CD4-positive, alpha-beta T cell treated with Interleukin-6 for 4 hours (primary cell): ENCODE measurements at places on chromosomes 16 and 17.
A peak's percentile ranks its signal among the peaks of the same experiment; 100 is the strongest.

- DNase-seq = no peak
Measured at GRCh38 chr16:89174055-89174827, 2.7 kb downstream of the CDH15 start.

GRCh38 chr16:12081048-12081404 is 104.5 kb downstream of the SNX29 start:
- DNase-seq = peak; percentile 47

GRCh38 chr16:65457084-65457483 is 335.2 kb upstream of the CDH11 start:
- DNase-seq = no peak

DNA sequence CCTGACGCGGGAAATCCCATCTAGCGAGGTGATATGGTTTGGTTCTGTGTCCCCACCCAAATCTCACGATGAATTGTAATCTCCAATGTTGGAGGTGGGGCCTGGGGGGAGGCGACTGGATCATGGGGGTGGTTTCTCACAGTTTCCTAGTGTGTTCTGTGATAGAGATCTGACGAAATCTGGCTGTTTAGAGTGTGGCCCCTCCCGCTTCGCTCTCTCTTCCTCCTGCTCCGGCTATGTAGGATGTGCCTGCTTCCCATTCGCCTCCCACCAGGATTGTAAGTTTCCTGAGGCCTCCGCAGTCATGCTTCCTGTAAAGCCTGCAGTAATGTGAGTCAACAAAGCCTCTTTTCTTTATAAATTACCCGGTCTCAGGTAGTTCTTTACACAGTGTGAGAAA is 31.6 kb downstream of the IFT140 start:
- DNase-seq = no peak

- DNase-seq = no peak
Measured at GRCh38 chr17:72840019-72840418, 252.5 kb downstream of the SLC39A11 start.

- no peak for DNase-seq
Measured at GRCh38 chr17:72397687-72398086, 276.9 kb downstream of the SOX9 start.

DNA sequence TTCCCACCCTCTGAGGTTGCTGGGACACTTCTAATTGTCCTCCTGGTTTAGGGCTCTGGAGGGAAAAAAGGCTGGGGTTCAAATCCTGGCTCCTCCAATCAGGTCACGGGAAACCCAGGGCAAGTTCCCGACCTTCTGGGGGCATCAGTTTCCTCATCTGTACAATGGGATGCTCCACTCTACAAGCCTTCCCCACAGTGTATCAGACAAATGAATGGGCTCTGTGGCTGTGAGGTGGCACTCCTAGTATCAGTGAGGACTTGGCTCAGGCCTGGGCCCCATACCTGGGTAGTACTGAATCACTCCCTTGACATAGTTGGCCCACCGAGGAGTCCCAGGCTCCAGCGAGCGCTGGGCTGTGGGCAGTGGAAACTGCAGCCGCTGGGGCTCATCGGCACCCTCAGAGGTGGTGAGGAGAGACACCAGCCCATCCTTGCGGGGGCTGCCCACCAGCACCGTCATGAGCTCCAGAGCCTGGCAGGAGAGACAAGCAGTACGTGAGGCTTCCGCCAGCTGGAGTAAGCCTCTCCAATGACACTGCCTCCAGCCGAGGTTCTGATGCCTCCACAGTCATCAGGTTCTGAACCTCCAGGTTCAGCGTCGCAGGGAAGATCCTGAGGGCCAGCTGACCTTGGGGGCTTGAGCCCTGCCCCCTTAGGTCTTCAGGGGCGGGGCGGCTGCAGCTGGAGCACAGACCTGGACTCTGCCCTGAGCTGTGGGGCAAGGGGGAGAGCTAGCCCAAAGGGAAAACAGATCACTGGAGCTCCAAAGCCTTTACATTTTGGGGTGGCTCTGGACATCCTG is 1.2 kb downstream of the GALK1 start:
- no peak for DNase-seq

GRCh38 chr17:49646391-49647255 is 31.3 kb downstream of the SPOP start:
- peak; percentile 10 for DNase-seq
